ENCODE measurements at places on chromosomes 5 and 9.

- no peak for DNase-seq
Observed at GRCh38 chr5:87081511-87082372, 185.9 kb upstream of the RASA1 start.

DNA sequence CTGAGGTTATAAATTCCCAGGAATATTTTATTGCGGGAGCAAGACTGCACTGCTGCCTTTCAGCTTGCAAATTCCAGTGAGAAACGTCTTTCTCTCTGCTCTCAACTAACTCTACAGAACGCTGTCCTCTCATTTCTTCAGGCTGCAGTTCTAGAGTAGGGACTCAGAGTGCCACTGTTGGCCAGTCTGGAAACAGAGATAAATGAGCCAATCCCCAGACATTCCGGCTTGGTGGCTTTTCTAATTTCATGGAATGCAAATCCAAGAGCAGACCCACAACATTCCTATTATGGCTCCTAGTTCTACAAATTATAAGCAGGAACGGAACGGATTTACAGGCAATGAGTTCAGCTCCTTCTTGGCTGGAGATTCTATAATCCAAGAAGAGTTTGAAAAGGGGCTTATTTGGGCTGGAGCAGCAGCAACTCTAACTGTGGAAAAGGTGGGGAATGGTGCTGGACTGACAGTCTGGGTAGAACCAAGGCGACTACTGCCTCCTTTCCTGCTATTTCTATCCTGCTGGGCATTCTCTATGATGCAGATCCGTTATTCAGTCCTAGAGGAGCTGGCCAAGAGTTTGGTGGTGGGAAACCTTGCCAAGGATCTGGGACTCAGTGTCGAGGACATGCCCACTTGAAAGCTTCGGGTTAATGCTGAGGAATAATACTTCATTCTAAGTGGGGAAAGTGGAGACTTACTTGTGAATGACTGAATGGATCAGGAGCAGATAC is 9.3 kb downstream of the PCDHGA12 start:
- no peak for DNase-seq

DNA sequence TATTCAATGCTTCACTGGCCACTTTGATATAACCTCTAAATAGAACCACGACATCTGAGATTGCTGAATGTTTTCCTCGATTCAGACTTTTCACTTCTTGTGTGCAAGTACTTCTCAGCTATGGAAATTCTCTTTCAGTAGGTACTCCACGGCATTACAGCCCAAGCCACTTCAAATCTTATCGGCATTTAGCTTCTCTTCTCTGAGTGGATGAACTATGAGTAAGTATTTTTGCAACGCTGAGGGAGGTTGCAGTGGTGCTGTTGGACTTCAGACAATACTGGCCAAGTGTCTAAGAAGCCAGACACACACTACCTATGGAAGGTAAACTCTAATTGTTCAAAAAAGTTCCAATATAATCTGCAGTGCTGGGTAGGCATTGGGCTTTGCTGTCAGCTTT is 60.1 kb downstream of the FBN2 start:
- no peak for DNase-seq

DNA sequence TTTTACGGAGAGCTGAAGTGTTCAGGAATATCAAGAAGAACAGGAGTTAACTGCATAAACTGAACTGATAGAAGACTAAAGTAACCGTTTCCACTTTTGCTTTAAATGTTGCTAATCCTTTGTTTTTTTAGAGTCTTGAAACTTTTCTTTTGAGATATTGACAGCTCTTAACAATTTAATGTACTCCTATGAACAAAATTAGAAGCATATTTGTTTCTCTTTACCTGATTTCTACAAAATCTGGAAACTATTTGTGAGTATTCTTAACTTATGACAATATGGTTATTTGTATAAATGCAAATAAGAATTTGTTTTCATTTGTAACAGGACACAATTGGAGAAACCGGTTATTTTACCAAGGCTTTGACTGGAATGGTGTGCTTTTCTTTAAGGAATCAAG is 89.5 kb upstream of the FAM120A start:
- DNase-seq: no peak

GRCh38 chr5:177520916-177521513 is 4.3 kb upstream of the DDX41 start:
- no peak for DNase-seq

DNA sequence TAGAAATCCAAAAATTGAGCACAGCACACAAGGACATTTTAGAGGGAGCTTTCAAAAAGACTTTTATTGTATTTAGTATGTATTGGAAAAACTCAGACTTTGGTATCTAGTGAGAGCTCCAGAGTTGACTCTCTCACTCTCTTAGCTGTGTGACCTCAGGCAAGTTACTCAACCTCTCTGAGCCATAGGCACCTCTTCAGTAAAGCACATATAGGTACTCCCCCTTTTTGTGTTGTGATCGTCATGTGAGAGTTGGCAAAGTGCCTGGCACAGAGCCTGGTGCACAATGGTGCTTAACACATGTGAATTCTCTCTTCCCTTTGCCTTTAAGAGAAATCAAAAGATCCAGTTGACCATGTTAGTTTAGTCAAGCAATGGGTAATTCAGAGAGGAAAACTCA is 186.2 kb downstream of the TMEM38B start:
- no peak for DNase-seq

DNA sequence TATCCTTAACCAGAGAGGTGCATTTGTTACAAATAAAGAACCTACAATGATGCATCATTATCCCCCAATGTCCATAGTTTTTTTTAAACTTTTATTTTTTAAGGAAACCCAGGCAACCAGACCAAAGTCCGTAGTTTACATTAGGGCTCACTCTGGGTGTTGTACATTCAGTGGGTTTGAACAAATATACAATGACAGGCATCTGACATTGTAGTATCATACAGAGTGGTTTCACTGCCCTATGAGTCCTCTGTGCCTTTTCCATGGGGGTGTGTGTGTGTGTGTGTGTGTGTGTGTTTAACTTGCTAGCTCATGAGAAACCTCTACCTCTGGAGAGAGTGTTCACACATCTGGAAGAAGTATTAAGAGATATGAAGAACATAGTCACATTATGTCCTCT is 141.5 kb downstream of the KDM4C start:
- DNase-seq: no peak

GRCh38 chr9:3256571-3257330 is 269.1 kb downstream of the RFX3 start:
- no peak for DNase-seq

DNA sequence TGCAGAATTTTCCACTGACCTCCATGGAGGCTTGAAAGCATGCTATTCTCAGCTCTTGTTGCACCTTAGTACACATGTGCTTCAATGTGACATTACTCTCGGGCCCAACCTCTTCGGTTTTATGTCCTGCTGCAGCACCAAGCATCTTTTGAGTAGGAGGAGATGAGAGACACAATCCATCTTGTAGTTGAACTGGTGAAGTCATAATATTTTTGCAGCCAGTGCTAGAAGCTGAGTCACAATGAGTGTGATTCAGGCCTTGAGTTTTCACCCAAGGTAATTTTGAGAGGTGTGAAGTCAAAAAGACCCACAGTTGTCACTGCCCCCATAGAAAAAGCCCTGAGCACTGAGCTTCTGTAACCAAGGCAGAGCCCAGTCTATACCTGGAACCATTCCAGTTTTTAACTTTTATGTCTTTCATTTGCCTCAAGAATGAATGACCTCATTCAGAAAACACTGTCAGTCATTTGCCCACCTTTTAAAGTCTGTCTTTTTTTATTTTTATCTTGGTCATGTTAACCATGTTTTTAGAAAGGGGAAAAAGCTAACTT is 117.7 kb downstream of the ZNF462 start:
- DNase-seq: no peak

GRCh38 chr5:118776755-118777154 is 211.6 kb downstream of the DTWD2 start:
- no peak for DNase-seq

DNA sequence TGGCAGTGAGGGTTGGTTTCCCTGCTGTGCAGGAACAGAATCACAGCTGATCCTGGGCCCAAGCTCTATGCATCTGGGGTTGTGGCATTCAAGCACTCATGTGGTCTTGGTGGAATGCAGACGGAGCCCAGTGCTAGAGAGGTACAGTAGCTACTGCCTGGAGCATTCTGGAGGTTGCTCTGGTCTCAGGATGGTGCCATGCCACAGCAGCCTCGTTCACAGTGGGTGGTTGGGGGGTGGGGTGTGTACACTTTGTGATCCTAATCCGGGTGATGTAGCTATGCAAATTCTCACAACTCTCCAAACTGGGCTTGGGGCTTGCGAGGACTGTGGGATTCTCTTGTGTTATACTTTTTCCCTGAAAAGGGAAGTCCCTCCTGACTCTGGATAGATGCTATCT is 45.2 kb downstream of the FGD3 start:
- DNase-seq: no peak

- no peak for DNase-seq
Observed at GRCh38 chr5:180143656-180144364, 65.2 kb downstream of the RASGEF1C start.

DNA sequence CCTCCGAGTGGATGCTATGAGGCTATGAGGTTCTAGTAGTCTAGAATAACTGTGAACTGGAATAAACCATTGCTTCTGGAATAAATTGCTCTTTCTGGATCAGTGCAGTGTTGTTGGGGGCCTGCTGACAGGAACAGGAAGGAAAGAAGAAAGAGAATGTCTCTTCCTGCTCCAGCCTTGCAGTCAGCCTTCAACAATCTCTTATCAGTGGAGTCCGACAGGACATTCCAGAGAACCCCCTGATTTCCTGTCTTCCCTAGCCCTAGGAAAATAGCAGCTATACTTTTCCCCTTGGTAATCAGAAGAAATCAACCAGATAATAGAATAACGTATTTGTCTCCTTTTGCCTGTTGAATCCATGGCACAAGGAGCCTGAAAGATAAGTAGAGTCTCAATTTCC is 55.4 kb downstream of the WDR36 start:
- no peak for DNase-seq

DNA sequence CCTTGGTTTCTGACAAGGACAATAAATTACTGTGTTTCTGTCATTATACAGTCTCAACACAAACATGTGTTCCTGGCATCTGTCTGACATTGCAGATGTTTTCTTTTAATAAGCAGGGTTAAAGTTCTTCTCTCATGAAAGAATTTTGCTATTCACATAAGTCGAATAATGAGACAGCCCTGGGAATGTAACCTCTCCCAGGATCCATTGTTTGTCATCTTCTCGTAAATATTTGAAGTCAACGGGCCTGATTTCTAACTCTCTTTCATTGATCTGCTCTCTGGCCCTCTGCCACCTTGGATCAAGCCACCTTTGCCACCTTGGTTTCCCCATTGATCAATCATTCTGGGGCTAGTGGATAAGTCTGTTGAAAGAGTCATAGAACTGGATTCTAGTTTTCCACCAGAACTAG is 12.9 kb upstream of the CAST start:
- DNase-seq: no peak

DNA sequence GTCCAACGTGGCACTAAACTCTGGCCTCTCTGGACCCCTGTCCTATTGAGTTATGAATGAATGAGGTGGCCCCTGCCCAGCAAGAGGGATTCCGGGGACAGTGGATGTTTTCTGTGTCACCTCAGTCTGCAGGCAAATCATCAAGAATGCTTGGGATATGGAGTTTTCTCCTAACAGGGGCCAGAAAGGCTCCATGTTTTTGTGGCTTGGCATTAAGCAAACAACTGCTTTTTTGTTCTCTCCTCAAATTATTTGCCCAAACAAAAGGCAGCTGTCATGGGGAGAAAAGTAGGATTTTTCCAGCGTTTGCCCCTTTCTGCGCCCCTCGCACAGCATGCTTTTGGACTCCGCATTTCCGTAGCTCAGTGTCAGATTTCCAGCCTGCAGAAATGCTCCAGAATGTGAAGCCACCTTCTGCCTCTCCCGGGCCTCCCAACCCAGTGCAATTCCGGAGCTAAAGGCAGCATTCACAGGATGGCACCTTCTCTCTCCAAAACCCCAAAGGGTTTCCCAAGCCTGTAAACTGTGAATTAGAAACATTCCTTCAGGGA is 553.3 kb downstream of the CCDC171 start:
- DNase-seq: no peak

GRCh38 chr5:134902071-134902801 is 2.7 kb upstream of the PCBD2 start:
- no peak for DNase-seq

- no peak for DNase-seq
Observed at GRCh38 chr9:1492156-1492555, 442.0 kb downstream of the DMRT2 start.

DNA sequence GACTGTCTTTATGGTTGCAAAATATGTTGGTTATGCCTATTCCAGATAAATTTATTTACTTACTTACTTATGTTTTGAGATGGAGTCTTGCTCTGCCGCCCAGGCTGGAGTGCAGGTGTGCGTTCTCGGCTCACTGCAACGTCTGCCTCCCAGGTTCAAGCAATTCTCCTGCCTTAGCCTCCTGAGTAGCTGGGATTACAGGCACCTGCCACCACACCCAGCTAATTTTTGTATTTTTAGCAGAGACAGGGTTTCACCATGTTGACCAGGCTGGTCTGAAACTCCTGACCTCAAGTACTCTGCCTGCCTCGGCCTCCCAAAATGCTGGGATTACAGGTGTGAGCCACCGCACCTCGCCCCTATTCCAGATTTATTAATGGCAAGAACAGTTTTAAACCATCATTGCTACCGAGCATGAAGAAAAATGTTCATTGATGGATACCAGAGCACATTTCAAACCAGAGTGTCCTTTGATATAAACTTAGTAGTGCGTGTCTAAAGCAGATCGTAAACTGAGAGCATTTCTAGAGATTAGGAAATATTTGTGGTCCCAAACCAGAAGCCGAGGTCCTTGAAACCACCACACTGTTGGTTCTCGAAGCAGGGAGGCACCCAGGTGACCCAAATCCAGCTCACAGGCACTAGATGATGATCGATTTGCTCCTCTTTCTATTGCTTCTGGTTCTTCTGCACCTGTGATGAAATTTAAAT is 85.2 kb downstream of the GRAMD2B start:
- no peak for DNase-seq

- no peak for DNase-seq
Observed at GRCh38 chr5:16679863-16680262, 63.1 kb upstream of the RETREG1 start.

- no peak for DNase-seq
Observed at GRCh38 chr5:109146591-109146990, 263.2 kb downstream of the PJA2 start.

- DNase-seq: peak; percentile 20
Observed at GRCh38 chr5:177553671-177554429, 513 bp downstream of the FAM193B start.

DNA sequence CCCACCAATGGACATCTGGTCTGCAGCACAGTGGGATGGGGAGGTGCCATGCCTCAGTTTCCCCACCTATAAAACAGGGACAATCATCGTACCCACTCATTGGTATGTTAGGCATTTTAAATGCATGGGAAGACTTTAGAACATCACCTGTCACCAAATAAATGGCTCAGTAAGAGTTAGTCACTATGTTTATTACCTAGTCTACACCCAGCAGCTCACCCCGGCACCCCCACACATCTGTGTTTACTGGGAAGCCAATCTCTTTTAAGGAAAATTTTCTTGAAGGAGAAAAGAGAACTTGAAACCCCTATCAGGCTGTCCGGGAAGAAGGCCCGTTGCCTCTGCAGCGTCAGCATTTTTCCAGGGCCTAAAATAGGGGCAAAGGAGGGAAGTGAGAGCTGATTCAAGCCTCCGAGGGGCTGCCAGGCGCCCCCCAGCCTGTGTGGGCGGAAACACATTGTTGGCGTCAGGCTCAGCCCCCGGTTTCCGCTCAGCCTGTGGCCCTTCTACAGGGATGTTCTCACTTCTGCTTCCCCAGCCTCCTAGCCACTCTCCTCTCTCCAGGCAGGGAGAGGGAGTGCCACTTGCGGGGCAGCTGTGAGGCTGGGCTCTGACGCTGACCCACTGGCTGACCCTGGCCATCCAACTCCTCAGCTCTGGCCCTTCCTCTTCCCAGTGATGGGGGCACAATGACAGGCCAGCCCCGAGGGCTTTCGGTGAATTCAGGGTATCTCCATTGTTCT is 4.6 kb downstream of the CSF1R start:
- DNase-seq: peak; percentile 55
